ENCODE measurements at places on chromosomes 3 and 15.

- no peak for DNase-seq
Observed at GRCh38 chr3:182760576-182761164, 32.6 kb upstream of the ATP11B start.

DNA sequence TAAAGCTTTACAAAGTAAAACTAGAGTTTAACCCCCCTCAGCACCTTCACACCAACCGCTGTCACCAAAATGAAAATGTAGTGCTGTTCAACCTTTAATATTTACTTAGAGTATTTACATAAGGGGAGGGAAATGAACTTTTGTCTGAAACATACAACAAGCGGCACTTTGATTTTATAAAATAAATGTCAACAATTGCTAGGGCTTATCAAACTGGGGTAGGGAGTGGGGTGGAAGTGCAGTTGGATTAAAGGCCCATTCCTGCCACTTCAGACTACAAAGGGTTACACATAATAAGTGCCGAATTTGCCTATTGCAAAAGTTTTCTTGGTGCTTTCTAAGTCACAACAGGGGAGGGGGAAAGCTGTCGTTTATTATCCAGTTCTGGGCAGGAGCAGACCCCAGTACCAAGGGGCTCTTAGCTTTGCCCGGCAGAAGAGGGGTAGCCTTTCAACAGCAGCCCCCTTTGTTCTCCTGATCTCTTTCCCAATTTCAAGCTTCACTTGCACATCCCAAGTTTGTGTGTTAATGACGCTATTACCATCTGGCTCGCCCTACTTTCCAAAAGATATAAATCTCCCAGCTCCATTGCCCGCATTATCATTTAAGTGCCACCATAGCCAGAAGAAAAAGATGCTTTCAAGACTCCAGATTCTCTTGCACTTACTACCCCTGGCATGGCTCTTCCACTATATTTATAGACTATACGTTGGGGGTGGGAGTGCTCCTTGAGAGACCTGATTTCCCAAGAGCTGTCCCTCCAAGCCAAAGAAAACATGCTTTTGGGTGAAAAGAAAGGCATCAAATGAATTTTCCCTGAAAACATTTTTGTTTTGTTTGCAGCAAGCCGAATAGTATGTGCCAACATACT, 17.0 kb downstream of the SOX2 start:
- DNase-seq, result no peak

- no peak for DNase-seq
Observed at GRCh38 chr15:40094156-40094555, 14.5 kb downstream of the BMF start.

GRCh38 chr15:38217788-38218609, 34.6 kb upstream of the SPRED1 start:
- DNase-seq, result no peak

GRCh38 chr15:77180757-77181156, 109.8 kb upstream of the TSPAN3 start:
- DNase-seq, result no peak

DNA sequence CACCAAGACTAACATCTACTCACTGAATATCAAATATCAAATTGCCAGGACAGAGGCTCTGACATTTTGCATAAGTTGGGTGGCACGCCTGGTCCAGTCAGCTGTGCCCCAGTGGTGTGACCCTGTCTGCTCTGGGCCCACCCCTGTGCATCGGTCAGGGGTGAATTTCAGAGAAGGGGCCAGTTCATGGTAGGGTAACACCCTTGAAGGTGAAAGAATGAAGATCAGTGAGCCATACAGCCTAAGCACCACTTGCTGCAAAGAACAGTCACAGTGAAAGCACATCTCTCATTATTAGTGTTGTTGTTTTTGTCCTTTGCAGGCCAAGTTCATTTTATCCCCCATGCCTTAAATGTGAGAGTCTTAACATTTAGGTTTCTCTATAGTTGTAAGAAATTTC, 86.8 kb downstream of the MYRIP start:
- DNase-seq, result no peak

DNA sequence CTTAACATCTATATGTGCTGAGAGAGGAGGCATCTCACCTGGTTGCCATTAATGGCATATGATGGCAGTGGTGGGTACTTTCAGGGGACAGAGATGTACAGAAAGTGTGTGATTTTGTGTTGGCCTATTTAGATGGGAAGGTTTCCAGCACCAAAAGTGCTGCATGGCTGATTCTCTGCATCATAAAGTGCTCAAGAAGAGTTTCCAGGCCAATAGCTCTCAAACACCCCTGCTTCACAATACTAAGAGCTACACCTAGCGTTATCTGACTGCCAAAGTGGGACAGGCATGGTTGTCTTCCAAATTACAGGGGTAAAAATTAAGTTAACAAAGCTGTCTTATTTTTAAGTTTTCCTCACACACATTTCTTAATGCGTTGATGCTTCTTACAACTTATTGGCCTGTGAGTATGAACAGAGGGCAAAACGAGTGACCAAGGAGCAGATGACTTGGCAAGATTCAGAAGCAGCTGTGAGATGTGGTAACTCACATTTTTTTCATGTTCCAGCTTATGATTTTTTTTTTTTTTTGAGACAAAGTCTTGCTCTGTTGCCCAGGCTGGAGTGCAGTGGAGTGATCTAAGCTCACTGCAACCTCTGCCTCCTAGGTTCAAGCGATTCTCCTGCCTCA, 41.4 kb upstream of the VEPH1 start:
- no peak for DNase-seq

DNA sequence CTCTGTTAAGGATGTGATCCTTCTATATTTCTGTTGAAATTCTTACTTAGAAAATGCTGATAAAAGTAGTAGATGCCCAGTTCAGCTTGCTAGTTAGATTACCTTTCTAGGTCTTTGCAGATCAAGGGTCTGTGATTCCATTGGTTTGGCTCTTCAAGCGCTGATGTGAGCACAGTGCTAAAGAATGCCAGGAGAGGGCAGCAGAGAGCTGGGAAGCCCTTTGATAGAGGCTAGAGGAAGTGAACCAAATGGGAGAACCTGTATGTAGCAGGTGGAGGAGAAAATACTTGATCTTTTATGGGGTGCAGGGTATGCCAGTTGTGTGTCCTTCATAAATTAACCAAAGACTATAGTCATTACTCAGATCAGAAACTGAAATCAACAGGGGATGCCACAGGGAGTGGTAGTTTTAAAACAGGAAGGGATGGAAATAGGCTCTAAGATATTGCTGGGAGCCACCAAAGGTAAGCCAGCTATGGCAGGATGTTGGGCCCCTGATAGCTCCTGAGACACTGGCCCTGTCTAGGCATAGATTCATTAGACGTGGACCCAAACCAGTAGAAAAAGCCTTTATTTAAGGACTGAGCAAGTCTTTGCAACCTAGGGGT, 677.4 kb downstream of the SQOR start:
- DNase-seq, result peak; percentile 90

GRCh38 chr3:20310629-20311028, 124.6 kb upstream of the SGO1 start:
- no peak for DNase-seq

DNA sequence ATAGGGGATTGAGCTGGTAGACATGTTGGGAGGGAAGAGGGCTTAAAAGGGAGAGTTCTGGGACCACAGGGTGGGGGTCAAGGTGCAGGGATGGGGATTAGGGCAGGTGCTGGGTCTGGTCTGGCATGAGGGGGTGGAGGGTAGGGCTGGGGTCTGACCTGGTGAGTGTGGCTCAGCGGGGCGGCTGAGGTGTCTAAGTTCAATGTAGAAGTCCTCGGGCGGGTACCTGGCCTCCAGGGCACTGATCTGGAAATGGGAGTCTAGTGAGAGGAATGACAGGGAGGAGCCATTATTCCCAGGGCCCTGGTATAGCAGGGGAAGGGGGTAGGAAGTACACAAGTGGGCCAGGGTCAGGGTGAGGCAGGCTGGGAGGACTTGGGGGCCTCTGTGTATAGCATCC, 39.6 kb downstream of the RAB11A start:
- no peak for DNase-seq

DNA sequence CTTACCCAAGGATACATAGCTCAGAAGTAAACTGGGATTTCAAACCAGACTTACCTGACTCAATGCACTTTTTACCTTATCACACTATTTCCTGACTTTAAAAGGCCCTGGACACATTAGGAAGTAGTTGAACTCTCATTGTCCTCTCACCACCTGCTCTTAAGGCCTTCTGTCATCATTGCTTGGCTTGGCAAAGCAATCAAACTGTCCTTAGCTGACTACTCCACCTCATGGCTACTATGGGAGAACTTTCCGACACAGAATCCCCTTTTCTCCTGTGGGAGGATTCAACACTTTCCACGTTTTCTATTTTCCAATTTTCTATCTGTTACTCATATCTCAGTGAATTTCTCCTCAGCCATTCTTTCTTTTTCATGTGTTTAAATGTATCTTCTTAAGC, 55.4 kb downstream of the ZNF148 start:
- DNase-seq, result no peak

DNA sequence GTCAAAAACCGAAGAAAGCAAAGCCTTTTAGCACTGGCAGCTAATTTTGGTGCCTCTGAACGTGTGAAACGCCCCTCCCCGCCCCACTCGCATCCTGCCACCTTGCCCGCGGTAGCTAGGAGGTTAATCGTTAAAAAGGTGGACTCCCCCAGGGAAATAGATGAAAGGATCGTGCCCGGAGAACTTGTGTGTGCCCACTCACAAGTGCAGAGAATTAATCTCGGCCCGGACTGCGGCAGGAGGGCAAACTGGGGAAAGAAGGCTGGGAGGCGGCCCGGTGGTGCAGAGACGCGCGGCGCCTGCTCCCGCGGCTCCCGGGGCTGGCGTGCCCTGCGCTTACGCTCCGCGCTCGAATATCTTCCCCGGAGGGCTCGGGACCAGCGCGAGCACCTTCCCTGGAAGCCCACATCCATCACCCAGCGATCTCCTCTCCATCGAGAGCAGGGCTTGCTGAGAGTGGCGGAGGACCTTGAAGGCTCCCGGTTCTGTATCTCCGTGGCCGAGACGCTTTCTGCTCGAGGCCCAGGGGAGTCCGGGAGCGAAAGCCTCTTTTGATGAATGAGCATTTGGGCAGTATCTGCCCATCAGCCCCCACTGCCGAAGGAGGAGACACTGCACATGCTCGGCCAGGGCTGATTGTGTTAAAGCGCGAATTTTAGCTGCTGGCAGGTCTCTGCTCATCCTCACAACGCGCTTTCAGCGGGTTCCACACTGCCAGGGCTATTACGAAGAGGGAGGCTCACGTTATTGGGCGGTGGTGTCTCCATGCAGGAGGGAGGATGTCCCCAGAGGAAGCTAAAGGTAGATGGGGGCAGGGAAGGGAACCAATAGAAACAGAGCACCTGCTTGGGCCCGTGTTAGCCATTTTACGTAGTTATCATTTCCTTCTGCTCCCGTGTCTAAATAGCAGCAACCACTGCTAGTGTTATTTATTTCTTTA, 1.3 kb upstream of the SPTSSB start:
- peak; percentile 67 for DNase-seq

GRCh38 chr3:65685621-65686235, 353.0 kb downstream of the MAGI1 start:
- no peak for DNase-seq

GRCh38 chr3:138434875-138435772, 708 bp downstream of the ESYT3 start:
- peak; percentile 72 for DNase-seq

GRCh38 chr3:50510325-50510724, 6.9 kb upstream of the CACNA2D2 start:
- no peak for DNase-seq

- no peak for DNase-seq
Observed at GRCh38 chr3:4506559-4507023, 13.4 kb downstream of the ITPR1 start.

- no peak for DNase-seq
Observed at GRCh38 chr3:121871430-121871829, 22.8 kb upstream of the SLC15A2 start.

DNA sequence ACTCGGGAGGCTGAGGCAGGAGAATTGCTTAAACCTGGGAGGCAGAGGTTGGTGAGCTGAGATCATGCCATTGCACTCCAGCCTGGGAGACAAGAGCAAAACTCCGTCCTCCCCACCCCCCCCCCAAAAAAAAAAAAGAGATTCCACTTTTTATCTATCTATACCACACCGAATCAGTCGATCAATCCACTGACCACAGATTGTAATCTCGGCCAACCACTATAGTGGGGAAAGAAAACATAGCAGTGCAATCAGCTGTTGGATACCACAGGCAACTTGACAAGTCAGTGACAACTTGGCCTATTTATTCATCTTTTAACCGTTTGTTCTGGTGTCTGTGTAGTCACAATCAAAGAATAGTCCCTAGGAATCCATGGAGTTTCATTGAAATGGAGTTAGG, 299.2 kb downstream of the FHIT start:
- DNase-seq, result no peak

DNA sequence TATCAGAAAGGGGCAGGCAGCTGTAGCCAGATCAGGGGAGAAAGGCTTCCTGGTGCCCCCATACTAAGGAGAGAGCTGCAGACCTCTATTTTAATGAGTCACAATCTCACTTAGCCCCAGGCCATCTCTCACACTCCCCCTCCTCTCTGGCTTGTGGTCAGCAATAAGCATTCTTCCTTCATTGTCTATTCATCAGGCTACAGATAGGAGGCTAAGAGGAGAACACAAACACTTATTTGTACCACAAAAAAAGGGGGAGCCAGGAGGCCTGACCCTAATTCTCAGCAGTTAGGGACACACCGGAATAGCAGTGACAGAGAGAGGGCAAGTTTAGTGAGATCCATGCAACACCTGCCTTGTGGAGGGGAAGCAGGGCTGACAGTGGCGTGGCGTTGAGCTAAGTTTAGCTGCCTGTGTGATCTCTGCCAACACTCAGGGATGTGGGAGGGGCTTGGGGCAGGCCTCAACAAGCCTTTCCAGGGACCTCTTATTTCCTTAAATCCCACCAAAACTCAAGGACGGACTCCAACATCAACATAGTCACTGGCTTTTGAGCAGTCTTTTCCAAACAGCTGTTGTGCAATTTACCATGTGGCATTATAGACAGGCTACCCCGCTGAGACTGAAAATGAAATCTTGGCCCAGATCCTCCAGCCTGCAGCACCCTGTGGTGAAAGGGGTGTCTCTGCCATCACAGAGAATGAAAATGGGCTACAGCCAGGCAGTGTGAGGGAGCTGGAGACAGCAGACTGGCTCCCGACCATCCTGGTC, 191.9 kb upstream of the TSC22D2 start:
- peak; percentile 93 for DNase-seq

DNA sequence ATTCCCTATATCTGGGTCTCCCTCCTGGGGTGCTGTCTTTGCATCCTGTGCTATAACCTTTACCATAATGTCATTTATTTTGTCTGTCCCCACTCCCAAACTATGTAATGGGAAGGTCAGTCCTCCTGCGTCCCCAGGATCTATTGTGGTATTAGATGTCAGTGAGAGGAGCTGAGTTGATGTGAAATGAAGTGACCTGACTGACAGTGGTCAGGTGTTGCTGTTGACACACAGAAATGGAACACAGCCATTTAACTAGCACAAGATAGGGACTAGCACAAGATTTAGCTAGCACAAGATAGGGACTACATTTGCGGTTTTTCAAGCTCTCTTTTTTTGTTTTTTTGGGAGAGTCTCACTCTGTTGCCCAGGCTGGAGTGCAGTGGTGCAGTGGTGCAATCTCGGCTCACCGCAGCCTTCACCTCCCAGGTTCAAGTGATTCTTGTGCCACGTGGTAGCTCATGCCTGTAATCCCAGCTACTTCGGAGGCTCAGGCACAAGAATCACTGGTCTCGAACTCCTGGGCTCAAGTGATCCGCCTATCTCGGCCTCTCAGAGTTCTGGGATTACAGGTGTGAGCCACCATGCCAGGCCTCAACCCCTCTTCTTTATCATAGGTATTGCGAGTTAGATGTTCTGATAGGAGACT, 5.2 kb downstream of the NGRN start:
- no peak for DNase-seq
